ENCODE measurements at places on chromosomes 13 and 19.

DNA sequence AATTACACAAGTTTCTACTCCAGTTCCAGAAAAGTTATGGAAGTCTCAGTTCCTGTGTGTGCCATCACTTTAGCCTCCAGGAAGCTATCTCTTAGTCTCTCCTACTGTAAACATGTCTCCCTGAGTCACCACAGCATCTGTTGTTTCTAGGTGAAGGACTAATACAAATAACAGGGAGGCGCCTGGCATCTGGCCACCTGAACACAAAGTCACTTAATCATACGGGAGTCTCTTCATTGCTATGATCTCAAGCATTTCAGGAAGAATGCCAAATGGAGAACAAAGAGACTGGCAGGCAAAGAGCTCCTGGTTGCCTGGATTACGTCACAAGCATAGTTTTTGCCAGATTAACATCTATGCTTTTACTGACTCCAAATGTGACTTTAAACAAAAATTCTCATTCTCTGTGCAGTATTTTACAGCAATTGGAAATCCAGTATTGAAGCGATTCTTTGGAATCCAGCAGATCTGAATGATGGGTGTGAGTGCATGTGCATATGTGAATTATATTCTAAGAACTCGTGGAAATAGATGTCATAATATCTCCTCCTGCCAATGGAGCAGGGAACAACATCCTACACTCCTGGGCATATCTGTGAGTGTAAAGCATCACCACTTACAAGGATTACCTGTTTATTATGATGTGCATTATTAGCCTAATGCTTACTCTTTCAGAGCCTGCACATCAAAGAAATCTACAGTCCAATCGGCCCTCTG is 572.8 kb downstream of the PCDH9 start:
- no peak for DNase-seq

DNA sequence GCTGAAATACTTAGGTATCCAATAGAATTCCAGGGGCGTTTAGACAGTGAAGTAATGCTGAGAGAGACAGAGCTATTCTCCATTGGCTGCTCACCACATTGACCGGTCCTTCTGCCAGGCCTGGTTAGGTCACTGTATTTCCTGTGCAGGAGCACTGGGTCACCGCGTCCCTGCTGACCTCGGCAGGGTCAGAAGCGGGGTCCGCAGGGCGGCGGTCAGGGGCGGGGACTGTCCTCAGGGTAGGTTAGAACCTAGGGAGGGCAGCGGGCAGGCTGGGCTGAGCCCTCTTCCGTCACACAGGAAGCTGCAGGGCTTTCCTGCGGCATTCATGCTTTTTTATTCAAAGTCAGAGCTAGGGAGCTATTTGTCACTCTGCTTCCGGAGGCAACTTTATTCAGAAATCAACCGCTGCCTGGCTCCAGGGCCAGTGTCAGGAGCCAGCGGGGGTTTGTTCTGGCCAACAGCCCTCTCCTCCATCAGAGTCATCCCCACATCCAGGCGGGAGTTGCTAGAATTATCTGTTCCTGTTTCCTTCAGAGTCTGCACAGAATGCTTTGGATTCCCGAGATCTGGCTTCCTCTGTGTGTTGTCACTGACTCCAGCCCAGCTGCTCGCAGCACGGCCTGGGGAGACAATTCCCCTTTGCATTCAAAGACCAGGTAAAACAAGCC is 81.2 kb upstream of the WASF3 start:
- DNase-seq, result no peak

DNA sequence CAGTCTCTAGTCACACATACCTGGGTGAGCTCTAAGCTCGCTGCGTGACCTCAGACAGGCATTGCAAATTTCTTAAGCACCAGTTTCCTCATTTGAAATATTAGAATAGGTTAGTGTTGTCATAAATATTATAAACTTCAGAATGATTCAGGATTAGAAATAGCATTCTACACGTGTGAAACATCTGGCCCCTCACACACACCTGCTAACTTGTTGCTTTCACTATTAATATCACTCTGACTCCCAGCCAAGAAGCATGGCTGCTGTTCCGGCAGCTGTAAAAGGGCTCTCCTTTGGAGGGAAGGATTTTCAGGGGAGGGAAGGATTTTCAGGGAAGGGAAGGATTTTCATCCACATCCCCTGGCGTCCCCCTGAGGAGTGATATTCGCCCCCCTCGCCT is 161.3 kb upstream of the GPR12 start:
- no peak for DNase-seq

- DNase-seq, result no peak
These were observed 25.0 kb upstream of the VWA8 start for GRCh38 chr13:41985788-41986508.

DNA sequence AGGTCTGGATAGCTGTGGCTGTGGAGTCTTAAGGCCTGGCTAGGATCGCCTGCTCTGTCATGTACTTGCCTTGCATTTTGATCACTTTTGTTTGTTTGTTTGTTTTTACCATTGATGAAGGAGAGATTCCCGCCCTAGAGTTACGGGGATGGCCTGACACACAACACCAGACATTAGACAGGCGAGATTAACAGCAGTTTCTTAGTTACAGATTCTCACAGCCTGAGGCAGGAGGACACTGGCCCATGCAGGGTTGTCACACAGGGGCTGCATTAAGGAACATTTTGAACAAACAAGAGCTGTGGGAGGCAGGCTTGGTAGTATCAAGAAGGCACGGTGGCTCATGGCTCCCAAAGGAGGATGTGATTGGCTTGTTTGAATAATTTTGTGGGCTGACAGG is 291.8 kb downstream of the HS6ST3 start:
- no peak for DNase-seq
